Activated T-cell treated with anti-CD3 and anti-CD28 coated beads for 4 hours (primary cell): ENCODE measurements at places on chromosomes 1 and 21.

GRCh38 chr1:203582568-203582967 is 44.1 kb upstream of the ATP2B4 start:
- no peak for DNase-seq

- no peak for DNase-seq
Measured at GRCh38 chr1:26618561-26618960, 77.3 kb upstream of the ARID1A start.

DNA sequence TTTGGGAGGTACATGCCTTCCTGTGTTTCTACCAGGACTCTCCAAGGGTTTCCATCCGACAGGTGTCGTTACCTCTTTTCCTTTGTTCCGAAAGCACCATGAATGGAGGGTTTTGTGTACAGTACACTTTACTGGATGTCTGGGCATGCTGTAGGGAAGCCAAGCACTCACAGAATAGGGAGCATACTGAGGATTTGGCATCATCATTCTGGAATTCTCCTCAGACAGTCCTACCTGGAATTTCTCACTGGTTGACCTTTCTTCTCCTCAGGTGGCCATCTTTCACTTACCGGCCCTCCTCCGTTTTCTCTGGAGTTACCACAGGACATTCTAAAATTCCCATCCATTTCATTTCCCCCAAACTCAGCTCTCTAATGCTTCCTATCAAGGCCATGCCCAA is 5.9 kb upstream of the MPL start:
- DNase-seq, result no peak

DNA sequence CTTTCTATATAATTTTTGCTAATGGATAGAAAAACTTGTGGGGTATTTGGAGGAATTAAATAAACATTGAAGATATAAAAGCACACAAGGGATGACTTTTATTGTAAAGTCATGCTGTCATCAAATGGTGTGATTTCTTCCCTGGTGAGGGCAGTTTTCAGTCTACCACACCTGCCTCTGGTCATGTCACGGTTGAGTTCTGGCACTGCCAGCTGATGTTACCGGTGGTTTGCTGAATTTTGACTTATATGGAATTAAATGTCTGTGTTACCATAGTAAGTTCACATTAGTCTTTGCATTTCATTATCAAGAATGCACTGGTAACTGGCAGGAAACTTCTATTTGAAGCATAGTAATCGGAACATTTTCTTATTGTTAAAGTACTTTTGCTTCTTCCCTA is 13.4 kb downstream of the S1PR1 start:
- no peak for DNase-seq

GRCh38 chr1:27726173-27727044 is 648 bp downstream of the FAM76A start:
- DNase-seq, result peak; percentile 20

DNA sequence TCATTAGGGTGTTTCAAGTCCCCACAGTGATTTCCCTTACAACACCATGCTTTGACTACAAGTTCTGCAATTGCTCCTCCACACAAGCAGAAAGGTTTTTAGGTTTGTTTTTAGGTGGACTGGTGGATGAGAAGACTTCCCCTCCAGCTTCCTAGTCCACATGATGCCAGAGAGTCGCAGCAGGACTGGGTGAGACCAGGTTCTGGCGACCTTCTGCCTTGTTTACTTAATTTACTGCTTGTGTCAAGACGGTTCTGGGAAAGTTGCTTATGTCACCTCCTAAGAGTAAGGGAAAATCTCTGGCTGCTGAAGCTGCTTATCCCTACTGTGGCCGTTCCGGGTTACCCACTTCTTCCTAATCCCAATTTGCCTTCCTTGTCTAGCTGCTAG is 76.4 kb downstream of the GLUL start:
- DNase-seq, result no peak
